ENCODE measurements at places on chromosomes 11 and 22.

GRCh38 chr11:18066626-18067025 lies 20.6 kb upstream of the TPH1 start:
- DNase-seq: no peak

- DNase-seq: no peak
Observed at GRCh38 chr22:39920134-39920743, 19.4 kb downstream of the GRAP2 start.

GRCh38 chr11:110762590-110762989 lies 50.4 kb upstream of the ARHGAP20 start:
- no peak for DNase-seq

- no peak for DNase-seq
Observed at GRCh38 chr11:60910711-60911380, 3.1 kb upstream of the TMEM109 start.
